Fibroblast of lung (primary cell): ENCODE measurements at places on chromosomes 7 and 10. TPM values are rescaled to one million over a fixed set of nuclear protein-coding genes. Genes with fewer than 3 reads are reported as not detected.

Gene TCTN3
- total RNA-seq, result 30.3 and 42.8 TPM in 2 replicates

Gene UCN3
- not detected in 2 replicates for total RNA-seq

GRCh38 chr7:55517936-55518689 is 54.2 kb downstream of the VOPP1 start:
- H3K27me3 ChIP-seq, result no peaks in the 10 kb centered on the region
- peaks cover 7% of the 10 kb centered on the region for H3K36me3 ChIP-seq
- H3K27ac ChIP-seq, result no peak overlapping the region
- H3K4me3 ChIP-seq, result no peak overlapping the region
- no peak for DNase-seq
- H3K4me1 ChIP-seq, result no peaks in the 10 kb centered on the region

DNA sequence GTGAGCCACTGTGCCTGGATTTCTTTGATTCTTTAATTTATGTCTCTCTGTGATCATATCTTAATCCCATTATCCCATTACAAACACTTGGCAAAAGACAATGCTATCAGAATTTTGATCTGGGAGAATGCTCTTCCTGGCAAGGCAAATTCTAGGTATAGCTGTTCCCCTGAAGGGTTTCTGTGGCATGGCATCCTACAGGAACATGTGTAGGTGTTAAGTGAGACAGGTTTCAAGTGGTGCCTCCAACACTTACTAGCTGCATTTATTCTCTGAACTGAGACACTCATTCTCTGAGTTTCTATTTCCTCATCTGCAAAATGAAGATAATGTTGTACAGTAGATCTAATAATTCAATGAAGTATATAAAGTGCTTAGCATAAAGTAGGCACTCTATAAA is 87.1 kb upstream of the CTTNBP2 start:
- no peak for DNase-seq
- H3K4me1 ChIP-seq, result no peaks in the 10 kb centered on the region
- H3K36me3 ChIP-seq, result no peaks in the 10 kb centered on the region
- no peak overlapping the region for H3K4me3 ChIP-seq
- H3K27me3 ChIP-seq, result no peaks in the 10 kb centered on the region
